ENCODE measurements at places on chromosomes 2 and 18. TPM values are rescaled to one million over a fixed set of nuclear protein-coding genes. Genes with fewer than 3 reads are reported as not detected.

The RNF25 gene
- 15.3 TPM for total RNA-seq

The IL18R1 gene
- 1.1 TPM for total RNA-seq

The CIB4 gene
- not detected for total RNA-seq

The SCYGR4 gene
- not detected for total RNA-seq

The PDE6D gene
- total RNA-seq, result 18.5 TPM

The DNMT3A gene
- total RNA-seq, result 9.5 TPM

The GKN2 gene
- not detected for total RNA-seq

The RTN4 gene
- 137 TPM for total RNA-seq

The BCL2L11 gene
- 16.6 TPM for total RNA-seq

The PDCD1 gene
- 0.20 TPM for total RNA-seq

The EGR4 gene
- not detected for total RNA-seq

The RBM43 gene
- 3.1 TPM for total RNA-seq

The DSG4 gene
- total RNA-seq, result not detected

The MALT1 gene
- total RNA-seq, result 34.4 TPM

The DNER gene
- total RNA-seq, result 0.60 TPM

The CCT4 gene
- 109 TPM for total RNA-seq

The NCKAP5 gene
- 8.9 TPM for total RNA-seq

The ATG16L1 gene
- 13.9 TPM for total RNA-seq

The ELAC1 gene
- 5.5 TPM for total RNA-seq

The POMC gene
- 0.44 TPM for total RNA-seq

The SOX11 gene
- not detected for total RNA-seq

The DOK6 gene
- 0.04 TPM for total RNA-seq

The HOXD8 gene
- 0.88 TPM for total RNA-seq

The TXNL4A gene
- 77.1 TPM for total RNA-seq

The GAREM1 gene
- total RNA-seq, result 22.9 TPM

The DYTN gene
- total RNA-seq, result not detected

The TMEM178A gene
- 0.40 TPM for total RNA-seq

The DYNC1I2 gene
- 75.7 TPM for total RNA-seq

The MORN2 gene
- 11.2 TPM for total RNA-seq

The NLRC4 gene
- total RNA-seq, result 0.08 TPM

Data from esophagus mucosa (tissue), 1 donor.